ENCODE measurements at places on chromosomes 11 and 22. TPM values are rescaled to one million over a fixed set of nuclear protein-coding genes. Genes with fewer than 3 reads are reported as not detected.

The OR52I2 gene
- not detected for total RNA-seq

The SERHL2 gene
- total RNA-seq: 1.9 TPM

The CCDC87 gene
- total RNA-seq: 0.15 TPM

The FGF19 gene
- total RNA-seq: not detected

The NFRKB gene
- total RNA-seq: 20.1 TPM

The NPTXR gene
- 0.32 TPM for total RNA-seq

The SHANK2 gene
- total RNA-seq: not detected

The OR10D3 gene
- total RNA-seq: not detected

The MMP12 gene
- total RNA-seq: not detected
